ENCODE measurements at places on chromosomes 3 and 15.

- no peak for DNase-seq
Measured at GRCh38 chr15:26355472-26356074, 417.3 kb downstream of the GABRB3 start.

- no peak for DNase-seq
Measured at GRCh38 chr3:163364717-163365116, 1713.6 kb downstream of the SI start.

DNA sequence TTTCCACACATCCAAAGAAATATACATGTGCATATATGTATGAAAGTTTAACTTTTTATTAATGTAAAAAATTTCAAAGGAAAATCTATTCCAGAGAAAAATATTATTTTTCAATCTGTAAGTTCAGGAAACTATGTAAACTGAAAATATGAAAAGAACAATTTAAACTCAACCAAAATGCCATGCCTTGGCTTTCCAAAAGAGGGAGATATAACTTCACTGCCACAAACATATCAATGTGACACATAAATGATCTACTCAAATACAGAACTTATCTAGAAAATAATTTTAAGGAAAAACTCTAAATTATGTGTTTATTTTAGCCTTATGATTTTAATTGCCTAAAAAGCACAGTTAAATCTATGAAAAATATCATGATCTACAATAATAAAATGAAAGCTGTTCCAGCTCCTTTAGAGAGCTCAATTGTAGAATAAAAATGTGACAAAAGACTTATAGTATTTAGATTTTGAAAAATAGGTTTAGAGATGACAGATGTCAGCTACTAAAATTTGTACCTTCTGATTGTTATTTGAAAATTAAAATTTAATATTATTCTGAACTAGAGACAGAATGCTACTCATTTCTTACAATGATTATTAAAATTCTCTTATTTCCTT, 94.8 kb downstream of the GBE1 start:
- DNase-seq = peak; percentile 8

DNA sequence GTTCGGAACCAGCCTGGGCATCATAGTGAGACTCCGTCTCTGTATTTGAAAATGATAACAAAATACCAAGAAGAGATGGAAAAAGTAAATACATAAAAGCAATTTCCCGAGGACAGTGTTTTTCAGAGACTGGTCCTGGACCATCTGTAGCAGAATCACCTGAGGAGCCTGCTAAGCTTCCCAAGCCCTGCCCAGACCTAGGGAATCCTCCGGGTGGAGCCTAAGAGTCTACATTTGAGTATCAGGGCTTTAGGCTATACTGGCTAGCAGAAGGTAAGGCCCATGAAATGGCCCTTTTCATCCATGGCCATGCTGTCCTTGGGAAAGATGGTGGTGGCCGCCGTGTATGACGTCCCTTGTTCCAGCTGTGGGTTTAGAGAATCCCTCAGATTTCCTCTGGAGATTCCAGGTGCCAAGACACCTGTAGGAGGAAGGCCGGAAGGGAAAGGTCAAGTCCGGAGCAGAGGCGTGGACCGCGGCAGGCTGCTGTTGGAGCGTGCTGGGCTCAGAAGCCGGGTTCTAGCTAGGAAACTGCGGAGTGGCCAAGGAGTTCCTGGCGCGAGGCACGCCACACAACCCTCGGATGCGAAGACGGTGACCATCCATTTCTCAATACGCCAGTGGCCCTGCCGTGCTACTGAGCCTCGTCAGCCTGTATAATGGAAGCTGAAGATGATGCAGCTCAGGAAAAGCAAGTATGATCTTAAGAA, 50.9 kb downstream of the TMEM44 start:
- DNase-seq = no peak
